ENCODE measurements at places on chromosomes 13 and 19.

DNA sequence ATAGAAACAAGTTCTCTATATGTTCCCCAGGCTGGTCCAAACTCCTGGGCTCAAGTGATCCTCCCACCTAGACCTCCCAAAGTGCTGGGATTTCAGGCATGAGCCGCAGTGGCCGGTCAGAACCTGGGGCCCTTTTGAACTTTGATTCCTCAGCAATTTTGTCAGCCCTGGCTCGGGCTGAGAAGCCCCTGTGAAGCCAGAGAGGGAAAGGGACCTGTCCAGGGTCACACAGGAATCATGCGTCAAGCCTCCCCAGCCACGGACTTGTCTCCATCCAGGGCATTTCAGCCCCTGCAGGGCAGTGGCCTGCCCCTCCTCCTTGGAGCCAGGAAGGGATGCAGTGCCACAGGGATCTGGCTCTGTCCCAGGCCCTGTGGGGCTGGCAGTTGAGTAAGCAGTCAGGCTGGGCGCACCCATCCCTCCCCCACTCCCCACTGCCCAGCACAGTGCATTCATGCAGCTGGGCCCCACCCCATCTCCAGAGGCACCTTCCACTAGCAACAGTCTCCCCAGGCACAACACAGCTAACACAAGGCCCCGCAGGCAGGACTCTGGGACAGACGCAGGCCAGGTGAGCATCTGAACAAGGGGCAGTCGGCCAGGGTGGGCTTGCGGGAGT lies at the start of gene CAPS:
Gene CAPS, plus strand, starts transcription at position 516 of the 619 bp plus-strand sequence. CDS start 153 bp downstream, outside the sequence.
- no peak for DNase-seq

- no peak for DNase-seq
These were observed 576.7 kb upstream of the PCDH9 start for GRCh38 chr13:67806796-67807195.

DNA sequence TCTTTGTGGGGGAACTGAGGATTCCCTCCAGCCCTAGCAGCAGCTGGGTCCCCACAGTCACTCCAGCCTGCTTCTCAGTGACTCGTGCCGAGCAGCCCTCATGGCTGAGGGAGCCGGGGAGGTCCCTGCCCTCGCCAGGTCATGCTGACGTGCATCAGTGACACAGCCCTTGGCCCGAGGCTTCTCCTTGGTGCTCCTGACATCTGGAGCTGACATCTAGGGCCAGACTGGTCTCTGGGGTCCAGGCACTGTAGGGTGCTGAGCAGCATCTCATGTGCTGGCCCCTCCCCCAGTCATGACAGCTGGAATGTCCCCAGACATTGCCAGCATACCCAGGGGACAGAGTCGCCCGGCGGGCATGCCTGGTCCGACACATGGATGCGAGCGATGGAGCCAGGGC lies 14.4 kb downstream of the COMP start:
- DNase-seq = no peak

- no peak for DNase-seq
These were observed 33.6 kb downstream of the NALCN start for GRCh38 chr13:101382701-101383100.

GRCh38 chr19:32404933-32405430 lies 588 bp upstream of the DPY19L3 start:
- DNase-seq = peak; percentile 60

- DNase-seq = no peak
These were observed 48.2 kb downstream of the ADGRE1 start for GRCh38 chr19:6935618-6936017.

DNA sequence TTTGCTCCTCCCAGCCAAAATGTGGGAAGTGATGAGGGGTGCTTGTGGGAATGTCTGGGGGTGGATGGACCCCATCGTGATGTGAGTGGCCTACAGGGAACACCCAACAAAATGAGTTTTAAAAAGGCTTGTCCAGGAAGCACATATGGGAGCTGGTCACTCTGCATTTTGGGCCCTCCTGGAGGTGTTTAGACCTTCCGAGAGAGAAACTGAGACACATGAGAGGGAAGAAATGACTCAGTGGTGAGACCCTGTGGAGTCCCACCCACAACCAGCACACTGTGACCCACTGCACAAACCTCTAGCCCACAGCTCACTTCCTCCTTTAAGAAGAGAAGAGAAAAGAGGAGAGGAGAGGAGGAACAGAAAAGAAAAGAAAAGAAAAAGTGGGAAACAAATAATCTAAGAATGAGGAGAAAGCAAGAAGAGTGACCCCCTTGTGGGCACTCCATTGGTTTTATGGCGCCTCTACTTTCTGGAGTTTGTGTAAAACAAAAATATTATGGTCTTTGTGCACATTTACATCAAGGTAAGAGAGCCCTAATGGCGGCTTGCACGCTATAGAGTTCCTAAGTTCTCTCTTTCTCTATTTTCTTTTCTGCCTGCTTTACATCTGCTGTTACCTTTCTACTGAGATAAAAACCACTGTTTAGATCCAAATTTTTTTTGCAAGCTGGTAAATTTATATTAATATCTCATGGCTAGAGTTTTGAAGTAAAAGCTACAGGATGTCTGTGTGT lies 13.3 kb upstream of the LILRB1 start:
- DNase-seq = peak; percentile 72

GRCh38 chr13:81302677-81303076 lies 961.8 kb upstream of the SPRY2 start:
- DNase-seq = no peak

GRCh38 chr19:58328999-58329398 lies 2.2 kb downstream of the ZSCAN22 start:
- DNase-seq = no peak

DNA sequence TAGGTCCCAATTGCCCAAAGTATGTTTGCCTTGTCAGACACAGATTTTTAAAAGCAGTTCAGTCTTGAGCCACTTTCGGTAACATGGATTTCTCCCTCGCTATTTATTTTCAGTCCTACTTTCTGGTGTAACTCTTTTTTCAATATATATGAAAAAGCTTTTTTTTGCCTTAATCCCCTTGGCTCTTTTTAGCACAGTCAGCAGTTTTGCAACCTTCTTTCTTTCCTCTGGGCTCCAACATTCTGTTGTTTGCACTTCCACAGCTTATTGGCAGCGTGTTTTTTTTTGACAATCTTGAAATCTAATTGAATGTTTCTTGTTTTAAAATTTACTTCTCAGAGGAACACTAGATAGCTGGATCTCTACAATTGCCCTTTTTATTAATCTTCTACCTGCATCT lies 429.3 kb upstream of the NBEA start:
- no peak for DNase-seq

Data from NCI-H526 treated with DMSO at 0.1 percent for 48 hours (cell line).